ENCODE measurements at places on chromosomes 16 and 17.

DNA sequence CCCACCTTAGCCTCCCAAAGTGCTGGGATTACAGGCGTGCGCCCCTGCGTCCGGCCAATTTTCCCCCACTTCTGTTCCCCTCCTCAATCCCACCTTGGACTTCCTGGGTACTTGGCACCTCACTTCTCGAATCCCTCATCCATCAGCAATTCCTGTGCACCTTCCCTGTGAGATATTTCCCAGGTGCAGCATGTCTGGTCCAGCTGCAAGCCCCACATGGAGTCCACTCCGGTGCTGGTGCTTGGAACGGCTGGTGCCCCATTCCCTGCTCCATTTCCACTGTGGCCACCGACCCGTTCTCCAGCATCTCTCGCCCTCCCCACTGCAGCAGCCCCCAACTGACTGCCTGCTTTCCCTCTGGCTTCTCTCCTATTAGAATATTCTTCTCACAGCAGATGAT, 35.3 kb downstream of the NOL11 start:
- no peak for DNase-seq

DNA sequence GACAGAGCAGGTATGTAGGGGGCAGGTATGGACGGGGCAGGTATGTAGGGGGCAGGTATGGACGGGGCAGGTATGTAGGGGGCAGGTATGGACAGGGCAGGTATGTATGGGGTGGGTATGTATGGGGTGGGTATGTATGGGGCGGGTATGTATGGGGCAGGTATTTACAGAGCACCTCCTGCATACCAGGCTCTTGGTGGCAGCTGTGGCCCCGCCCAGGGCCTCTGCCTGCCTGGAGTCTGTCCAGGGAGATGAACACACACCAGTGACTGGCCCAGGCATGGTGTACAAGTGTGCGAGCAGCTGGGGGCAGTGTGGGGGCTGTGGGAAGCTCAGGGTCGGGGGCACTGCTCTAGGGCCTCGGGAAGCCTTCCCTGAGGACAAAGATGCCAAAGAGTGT, 4.4 kb downstream of the RPL3L start:
- no peak for DNase-seq

DNA sequence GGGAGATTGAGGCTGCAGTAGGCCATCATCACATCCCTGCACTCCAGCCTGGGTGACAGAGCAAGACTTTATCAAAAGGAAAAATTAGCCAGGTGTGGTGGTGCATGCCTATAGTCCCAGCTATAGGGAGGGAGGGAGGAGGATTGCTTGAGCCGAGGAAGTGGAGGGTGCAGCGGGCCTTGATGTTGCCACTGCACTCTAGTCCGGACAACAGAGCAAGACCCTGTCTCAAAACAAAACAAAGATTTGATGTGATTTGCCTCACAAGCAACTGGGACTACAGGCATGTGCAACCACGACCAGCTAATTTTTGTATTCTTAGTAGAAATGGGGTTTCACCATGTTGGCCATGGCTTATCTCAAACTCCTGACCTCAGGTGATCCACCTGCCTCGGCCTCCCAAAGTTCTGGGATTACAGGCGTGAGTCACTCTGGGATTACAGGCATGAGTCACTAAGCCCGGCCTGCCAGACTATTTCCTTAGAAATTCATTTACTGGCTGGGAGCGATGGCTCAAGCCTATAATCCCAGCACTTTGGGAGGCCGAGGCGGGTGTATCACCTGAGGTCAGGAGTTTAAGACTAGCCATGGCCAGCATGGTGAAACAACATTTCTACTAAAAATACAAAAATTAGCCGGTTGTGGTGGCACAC, 11.5 kb downstream of the UBE2G1 start:
- no peak for DNase-seq

DNA sequence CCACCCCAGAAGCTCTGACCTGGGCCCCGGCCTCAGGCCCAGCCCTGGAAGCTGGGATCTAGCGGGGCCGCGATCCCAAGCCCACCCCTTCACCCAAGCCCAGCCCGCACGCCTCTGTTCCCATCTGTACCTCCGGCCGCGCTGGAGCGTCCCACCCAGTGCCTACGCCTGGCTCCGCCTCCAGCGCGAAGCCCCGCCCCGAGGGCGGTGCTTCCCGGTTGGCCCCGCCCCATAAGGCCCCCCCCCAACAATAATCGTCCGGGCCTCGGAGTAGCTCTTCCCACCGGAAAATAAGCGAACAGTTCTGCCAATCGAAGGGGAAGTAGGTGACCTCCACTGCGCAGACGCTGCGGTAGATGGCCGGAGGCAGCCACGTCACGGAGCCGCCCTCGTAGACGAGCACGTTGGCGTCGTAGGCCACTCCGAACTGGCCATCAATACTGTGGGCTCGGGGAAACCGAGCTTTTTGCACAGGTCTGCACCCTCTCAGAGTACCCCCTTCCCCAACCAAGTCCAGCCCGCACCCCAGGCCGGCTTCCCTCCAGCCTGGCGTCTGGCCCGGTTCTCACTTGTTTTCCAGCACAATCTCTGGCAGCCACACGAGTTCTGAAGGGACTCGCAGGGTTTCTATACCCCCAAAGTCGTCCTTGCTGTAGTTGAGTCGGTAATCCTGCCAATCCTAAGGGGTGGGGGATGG, 1.1 kb downstream of the CHRNE start:
- no peak for DNase-seq

DNA sequence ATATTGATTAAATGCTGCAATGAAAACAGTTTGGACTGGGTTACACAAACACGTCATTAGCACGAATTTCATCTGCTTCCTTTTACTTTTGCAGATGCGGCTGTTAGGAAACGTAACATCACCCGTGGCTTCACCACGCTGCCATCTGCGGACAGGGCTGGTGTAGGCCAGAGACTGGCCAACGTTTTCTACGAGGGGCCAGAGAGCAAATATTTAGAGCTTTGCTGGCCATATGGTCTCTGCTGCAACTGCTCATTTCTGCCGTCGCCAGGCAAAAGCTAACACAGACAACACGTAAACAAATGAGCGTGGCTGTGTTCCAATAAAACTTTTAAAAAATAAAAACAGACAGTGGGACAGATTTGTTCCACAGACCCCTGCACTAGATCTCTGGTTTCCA, 96.6 kb downstream of the ENGASE start:
- DNase-seq, result no peak

DNA sequence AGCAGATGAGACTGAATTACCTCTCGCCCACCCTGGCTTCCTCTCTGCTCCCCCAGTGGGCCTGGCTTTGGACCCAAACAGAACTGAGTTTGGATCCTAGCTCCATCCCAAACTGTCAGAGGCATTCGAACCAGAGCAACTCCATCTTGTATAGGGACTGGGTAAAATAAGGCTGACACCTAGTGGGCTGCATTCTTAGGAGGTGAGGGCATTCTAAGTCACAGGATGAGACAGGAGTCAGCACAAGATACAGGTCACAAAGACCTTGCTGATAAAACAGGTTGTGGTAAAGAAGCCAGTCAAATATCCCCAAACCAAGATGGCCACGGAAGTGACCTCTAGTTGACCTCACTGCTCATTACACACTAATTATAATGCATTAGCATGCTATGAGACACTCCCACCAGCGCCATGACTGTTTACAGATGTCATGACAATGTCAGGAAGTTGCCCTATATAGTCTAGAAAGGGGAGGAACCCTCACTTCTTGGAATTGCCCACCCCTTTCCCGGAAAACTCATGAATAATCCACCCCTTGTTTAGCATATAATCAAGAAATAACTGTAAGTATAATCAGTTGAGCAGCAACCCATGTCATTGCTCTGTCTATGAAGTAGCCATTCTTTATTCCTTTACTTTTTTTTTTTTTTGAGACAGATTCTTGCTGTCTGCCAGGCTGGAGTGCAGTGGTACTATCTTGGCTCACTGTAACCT, 44.4 kb downstream of the LYRM1 start:
- DNase-seq, result peak; percentile 6

DNA sequence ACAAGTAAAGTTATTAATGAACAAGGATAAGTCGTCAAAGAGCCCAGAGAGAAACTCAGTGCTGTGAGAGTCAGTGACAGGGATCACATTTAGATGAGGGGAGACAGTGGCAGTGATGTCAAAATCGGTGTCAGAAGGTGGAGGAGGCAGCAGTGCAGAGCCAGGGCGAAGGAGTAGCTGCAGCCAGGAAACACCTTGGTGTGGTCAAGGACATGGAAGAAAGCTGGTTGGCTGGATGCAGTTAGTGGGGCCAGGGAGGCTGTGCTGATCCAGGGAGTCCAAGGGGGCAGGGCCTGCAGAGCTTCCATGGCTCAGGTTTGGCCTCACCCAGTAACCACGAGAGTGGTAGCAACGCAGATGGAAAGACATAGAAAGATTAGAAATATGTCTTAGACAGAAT, 50.7 kb upstream of the ADORA2B start:
- no peak for DNase-seq

DNA sequence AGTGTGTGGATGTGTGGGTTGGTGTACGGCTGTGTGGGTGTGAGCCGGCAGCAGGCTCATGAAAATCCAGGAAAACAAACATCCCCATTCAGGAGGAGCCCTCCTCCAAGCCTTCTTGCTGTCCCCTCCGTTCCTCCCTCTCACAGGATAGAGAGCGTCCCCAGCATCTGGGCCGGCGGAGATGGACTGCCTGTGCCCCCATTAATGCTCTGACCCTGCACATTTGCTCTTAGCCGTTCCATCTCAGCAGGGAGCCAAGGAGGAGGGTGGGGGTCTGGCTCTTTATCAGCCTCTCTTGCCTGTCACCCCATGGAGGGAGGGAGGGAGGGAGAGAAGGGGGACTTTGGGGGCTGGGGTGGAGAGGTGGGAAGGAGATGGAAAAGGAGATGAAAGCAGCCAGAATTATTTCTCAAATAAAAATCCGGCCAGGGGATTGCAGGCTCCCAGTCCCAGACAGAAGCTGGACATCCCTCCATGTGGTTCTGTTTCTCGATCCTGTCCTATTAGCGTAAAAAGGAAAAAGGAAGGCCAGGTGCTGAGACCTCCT, 240.0 kb upstream of the ZFHX3 start:
- no peak for DNase-seq

GRCh38 chr16:50260206-50261159, 5.9 kb upstream of the ADCY7 start:
- no peak for DNase-seq

DNA sequence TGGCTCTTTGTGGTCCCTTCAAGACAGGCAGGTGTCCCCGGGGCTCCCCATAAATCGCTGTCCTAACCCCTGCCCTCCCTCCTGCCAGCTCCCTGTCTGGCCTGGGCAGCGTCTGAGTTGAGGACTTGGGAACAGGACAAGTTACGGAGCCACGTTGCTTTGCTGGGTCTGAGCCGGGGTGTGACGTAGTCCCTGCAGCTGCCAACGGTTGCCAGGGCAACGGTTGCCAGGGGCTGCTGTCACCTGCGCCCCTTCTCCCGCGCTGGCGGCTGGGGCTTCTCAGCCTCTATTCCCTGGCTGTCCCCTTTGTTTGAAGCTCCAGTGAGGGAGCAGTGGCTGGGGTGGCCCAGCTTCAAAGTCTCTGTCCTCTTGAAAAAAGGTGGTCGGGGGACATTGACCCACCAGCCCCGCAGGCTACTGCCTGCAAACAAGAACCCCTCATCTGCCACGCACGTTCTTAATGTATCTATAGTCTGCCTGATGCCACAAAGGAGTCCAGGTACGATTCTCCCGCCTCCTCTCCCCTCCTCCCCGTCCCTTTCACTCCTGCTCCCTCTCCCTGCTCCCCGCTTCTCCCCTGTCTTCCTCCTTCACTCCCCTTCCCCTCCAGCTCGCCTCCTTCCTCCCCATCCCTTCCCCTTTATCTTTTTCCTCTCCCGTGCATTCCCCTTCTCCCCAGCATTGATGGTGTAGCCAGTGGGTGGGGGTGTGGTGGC, 10.9 kb downstream of the ADGRG1 start:
- no peak for DNase-seq

GRCh38 chr17:75774991-75775668, 9.5 kb upstream of the UNK start:
- no peak for DNase-seq

DNA sequence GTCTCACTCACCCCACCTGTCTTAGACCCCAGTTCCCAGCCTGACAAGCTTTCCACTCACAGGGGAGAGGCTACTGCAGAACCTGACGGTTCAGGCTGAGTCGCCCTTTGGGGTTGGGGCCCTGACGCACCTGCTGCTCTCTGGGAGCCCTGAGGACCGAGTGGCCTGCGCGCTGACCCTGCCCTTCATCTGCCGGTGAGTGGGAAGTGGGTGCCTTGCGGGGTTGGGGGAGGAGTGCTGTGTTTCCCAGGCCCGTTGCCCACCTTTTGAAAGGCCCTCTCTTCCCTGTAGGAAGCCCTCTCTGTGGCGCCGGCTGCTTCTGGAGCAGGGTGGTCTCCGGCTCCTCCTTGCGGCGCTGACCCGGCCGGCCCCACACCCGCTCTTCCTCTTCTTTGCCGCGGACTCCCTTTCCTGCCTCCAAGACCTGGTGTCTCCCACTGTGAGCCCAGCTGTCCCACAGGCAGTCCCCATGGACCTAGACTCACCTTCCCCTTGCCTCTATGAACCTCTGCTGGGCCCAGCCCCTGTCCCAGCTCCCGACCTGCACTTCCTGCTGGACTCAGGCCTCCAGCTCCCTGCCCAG, 6.1 kb upstream of the TGFB1I1 start:
- DNase-seq, result no peak

Data from effector memory CD4-positive, alpha-beta T cell (primary cell).